Glutamatergic neuron (in vitro differentiated cells): ENCODE measurements at places on chromosomes 5 and 9.

DNA sequence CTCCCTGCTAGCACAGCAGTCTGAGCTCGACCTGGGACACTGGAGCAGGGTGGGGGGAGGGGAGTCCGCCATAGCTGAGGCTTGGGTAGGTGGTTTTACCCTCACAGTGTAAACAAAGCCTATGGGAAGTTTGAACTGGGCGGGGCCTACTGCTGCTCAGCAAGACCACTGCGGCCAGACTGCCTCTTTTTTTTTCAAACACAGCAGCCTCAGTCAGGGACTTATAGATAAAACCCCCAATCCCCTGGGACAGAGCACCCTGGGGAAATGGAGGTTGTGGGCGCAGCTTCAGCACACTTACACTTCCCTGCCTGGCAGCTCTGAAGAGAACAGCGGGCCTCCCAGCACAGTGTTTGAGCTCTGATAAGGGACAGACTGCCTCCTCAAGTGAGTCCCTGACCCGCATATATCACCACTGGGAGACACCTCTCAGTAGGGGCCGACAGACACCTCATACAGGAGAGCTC, 151.1 kb upstream of the APC start:
- DNase-seq = no peak

DNA sequence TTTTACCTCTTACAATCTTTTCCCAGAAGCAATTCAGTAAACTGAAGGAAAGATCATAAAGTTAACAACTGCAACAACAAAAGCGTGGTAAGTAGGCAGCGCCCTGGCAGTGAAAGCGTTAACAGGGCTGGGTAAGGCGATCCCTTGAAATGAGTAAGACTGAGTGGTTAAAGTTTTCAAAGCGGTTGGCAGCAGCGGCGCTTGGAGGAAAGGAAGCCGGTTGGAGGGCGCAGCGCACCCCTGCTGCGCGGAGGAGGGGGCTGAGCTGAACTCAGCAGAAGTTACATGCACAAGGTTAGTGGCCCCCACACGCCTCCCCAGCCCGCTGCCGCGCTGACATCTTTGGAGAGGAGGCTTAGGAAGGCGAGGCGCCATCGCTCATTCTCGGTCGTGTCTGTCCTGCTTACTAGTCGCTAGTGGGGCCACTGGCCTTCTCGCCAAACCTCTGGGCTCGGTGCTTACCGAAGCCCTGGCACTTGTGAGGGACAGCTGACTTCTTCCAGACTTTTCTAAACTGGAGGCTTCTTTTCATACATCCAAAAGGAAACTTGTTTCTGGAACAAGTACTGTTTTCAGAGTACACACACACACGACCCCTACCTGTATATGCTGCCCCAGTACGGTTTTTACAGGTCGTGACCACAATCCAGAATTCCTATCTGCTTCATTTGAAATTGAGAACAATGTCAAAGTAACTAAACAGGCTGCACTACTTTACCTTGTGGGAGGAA, at the start of gene SH3RF2:
SH3RF2 (plus strand) TSS at position 178 of the 731 bp plus-strand sequence. CDS start 1,351 bp downstream, outside the sequence.
- peak; percentile 35 for DNase-seq

GRCh38 chr5:121630402-121630801, 221.3 kb upstream of the FTMT start:
- no peak for DNase-seq

DNA sequence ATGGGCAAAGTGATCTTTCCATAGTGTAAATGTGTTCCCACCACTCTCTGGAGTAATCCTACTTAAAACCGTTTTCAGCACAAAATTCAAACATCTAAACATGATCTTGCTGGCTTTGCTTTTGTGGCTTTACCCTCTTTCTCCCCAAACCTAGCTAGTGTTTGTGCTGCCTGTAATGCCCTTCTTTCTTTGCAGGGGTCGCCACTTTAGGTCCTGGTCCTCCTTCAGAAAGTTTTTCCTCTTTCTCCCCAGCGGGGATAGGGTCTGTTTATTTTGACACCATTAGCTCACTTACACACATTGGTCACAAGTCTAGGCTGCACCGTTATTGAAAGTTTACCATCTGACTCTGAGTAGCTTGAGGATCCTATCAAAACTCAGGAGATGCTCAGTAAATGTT, 736 bp upstream of the HSD17B4 start:
- DNase-seq = no peak

GRCh38 chr5:100574716-100575115, 39.5 kb downstream of the FAM174A start:
- DNase-seq = no peak

GRCh38 chr9:6086006-6086655, 70.7 kb upstream of the RANBP6 start:
- no peak for DNase-seq

- no peak for DNase-seq
Measured at GRCh38 chr5:144368556-144368955, 197.9 kb downstream of the KCTD16 start.

GRCh38 chr5:91382530-91383026, 539 bp downstream of the ARRDC3 start:
- no peak for DNase-seq

DNA sequence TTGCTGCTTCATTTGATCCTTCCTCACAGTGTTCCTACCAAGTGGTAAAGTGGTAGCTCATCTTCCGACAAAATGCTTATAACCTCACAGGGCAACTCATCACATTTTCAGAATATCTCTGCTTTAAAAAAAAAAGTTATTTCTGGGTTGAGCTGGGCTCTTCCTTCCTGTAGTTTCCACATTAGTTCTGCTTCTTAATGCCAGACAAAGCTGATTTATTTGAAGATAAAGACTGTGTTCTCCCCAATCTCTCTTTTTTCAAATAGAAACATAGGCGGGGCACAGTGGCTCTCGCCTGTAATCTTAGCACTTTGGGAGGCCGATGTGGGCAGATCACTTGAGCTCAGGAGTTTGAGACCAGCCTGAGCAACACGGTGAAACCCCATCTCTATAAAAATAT, 273.1 kb downstream of the ACTL7B start:
- DNase-seq = no peak

DNA sequence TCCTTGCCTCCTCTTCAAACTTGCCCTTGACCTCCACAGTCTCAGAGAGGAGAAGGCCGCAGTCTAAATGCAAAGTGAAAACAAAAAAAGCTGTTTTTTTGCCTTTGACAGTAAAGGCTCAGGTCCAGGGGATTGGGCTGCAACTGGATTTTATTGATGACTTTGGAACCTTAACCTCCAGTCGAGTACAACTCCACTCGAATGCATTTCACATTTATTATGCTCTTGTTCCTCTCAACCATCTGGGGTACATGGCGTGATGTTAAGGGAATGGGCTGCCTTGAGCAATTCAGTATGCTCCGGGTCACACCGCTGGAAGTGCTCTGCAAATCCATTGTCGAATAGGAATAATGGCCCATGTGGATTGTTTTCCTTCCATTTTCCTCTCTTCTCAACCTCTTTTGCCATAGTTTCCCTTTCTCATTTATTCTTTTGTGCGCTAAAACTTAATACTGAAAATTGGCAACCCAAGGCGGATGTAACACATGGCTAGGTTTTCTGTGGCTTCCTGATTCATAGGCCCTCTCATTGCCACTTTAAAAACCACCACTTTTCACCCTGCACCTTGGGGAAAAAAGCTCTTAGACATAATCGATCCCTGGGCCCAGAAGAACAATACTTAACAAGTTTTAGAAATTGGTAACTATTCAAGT, 34.3 kb downstream of the ITK start:
- no peak for DNase-seq

DNA sequence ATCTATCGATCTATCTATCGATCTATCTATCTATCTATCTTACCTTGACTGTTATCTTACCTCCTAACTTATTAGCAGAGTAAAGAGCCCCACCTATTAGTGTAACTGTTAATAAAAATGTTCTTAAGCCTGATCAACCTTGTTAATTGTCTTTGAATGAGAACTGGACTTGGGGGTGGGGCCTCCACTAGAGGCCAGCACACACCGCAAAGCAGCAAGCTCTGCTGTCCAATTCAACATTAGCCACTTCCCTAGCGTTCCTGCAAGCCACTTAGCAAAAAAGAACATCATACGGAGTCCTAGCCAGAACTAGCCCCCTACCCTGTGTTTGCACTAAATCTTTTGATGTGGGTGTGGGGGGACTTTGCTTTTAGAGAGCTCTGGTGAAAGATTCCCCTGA, 515.8 kb downstream of the KDM4C start:
- DNase-seq = peak; percentile 27

- peak; percentile 55 for DNase-seq
Measured at GRCh38 chr5:36878392-36879082, 2.0 kb downstream of the NIPBL start.

- no peak for DNase-seq
Measured at GRCh38 chr5:148205044-148205806, 2.4 kb downstream of the SPINK6 start.

DNA sequence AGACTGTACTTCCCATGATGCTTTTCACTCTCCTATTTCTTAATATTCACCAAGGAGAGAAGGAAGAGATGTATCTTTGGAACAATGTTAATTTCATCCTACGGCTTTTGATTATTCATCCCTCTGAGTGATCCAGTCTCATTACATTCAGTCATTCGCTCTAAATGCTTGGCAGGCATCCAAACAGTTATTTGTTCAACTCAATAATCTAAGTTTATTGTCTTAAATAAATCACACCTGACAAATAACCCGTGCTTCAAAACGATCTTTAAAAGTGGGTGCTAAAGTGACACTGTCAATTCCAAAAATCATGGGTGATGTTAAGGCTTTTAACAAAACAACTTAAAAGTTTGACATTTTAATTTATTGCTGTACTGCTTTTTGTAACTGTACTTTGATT, 233.1 kb downstream of the RASEF start:
- no peak for DNase-seq

DNA sequence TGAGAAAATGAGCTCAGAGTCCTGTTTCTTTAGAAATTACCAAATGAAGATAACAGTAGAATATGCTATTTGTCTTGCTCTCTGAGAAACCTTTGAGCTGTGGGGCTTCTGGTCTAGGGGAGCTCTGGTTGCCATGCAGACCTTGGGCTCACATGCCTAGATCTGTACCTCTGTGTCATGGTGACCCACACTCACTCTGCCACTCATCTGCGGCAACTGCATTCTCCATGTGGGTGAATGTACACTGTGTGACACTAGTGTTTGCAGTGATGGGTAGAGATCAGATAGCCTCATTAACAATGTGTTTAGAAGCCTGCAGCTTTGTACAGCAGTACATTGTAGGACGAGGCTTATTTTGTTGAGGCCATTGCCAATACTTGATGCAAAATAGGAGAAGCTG, 521.2 kb downstream of the CHSY3 start:
- no peak for DNase-seq

GRCh38 chr9:18114559-18115475, 359.1 kb upstream of the ADAMTSL1 start:
- DNase-seq = no peak

DNA sequence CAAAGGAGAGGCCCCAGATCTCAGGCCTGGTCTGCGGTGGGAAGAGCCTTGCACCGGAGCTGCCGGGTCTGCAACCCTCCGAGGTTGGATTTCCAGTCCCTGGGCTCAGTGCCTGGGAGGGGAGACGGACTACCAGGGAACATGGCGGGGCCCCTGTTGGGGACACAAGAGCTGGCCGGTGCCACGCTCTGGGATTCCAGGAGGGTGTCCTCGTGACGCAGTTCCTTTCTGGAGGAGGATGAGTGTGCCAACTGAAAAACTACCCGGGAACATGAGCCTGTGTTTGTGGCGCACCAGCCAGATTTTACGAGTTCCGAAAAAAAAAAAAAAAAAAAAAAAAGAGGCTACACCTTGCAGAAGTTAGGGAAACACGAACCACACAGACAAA, 9.0 kb downstream of the NRARP start:
- no peak for DNase-seq

GRCh38 chr9:72932619-72933018, 20.2 kb downstream of the ALDH1A1 start:
- no peak for DNase-seq

DNA sequence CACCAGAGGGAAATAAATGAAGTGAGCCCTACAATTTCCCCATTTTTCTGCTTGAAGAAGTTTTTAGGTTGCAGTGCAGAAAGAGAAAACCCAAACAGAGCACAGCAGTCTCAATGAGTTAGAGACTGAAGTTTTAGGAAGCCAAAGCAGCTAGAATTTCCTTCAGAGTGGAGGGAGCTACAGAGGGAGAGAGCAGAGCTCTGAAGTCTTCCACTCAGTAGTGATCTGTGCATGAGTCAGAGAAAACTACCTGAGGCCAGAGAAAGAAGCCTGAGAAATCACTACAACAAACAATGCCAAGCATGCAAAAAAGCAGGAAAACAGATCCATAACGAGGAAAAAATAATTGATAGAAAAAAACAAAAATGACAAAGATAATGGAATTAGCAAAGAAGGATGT, 17.9 kb upstream of the NDUFB6 start:
- DNase-seq = no peak

DNA sequence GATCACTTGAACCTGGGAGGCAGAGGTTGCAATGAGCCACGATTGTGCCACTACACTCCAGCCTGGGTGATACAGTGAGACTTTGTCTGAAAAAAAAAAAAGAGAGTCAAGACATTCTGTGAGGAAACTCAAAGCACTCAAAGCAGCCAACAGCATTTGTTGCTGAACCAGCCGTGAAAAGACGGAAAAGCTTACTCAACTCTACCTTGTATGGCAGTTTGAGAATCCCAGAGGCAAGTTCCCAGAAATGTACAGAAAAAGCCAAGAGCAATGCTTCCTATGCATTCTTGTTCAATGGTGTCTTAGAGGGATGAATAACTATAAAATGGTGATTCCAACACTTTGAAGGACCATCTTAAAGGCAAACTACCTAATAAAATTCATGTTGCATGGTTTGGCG, 170.2 kb downstream of the HSD17B3 start:
- no peak for DNase-seq

- no peak for DNase-seq
Measured at GRCh38 chr5:32541241-32541640, 44.1 kb upstream of the SUB1 start.

DNA sequence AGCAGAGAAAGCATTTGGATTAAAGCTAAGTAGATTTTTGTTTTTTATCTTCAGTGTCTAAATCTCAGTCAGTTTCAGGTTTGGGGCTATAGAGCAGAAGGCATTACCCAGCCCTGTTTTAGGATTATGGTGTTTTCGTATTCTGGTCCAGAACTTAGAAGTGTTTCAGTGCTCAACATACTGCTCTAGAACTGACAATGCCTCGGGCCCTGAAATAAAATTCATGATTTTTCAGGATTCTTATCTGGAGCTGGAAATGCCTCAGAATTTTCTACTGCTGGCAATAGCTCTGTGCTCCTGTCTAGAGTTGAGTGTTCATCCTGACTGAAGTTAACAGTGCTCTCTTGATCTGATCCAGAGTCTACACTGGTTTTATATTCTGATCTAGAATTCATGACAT, 163.9 kb downstream of the PAPPA start:
- DNase-seq = no peak

- DNase-seq = no peak
Measured at GRCh38 chr9:106920701-106921283, 57.8 kb downstream of the ZNF462 start.

DNA sequence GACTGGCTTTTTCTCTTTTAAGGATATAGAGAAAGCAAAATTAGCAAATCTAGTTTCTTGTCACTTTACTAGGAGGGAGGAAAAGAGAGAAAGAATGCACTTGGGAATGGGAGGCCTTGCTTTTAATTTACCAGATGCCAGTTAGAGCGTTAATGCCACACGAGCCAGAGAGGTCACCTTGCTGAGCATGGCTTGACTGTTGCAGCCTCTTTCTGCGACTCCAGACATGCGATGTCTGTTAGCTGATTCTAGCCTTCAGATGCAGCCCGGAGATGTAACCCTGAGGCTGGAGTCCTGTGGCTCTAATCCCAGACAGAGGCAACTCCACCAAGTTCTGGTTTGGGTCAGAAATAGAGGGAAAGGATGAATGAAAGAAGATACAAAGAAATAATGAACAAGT, 152.5 kb downstream of the TRIO start:
- no peak for DNase-seq

- no peak for DNase-seq
Measured at GRCh38 chr9:120388003-120388855, 191.7 kb downstream of the CDK5RAP2 start.
